ENCODE measurements at places on chromosomes 11 and 22. TPM values are rescaled to one million over a fixed set of nuclear protein-coding genes. Genes with fewer than 3 reads are reported as not detected.

GRCh38 chr11:88313441-88313840, 24.1 kb downstream of the CTSC start:
- no peak overlapping the region for H3K27ac ChIP-seq
- peaks cover 15% of the 10 kb centered on the region for H3K4me1 ChIP-seq
- no peak overlapping the region for H3K4me3 ChIP-seq
- no peaks in the 10 kb centered on the region for H3K27me3 ChIP-seq
- peak; percentile 27 for DNase-seq
- H3K36me3 ChIP-seq: peaks cover 13% of the 10 kb centered on the region

DNA sequence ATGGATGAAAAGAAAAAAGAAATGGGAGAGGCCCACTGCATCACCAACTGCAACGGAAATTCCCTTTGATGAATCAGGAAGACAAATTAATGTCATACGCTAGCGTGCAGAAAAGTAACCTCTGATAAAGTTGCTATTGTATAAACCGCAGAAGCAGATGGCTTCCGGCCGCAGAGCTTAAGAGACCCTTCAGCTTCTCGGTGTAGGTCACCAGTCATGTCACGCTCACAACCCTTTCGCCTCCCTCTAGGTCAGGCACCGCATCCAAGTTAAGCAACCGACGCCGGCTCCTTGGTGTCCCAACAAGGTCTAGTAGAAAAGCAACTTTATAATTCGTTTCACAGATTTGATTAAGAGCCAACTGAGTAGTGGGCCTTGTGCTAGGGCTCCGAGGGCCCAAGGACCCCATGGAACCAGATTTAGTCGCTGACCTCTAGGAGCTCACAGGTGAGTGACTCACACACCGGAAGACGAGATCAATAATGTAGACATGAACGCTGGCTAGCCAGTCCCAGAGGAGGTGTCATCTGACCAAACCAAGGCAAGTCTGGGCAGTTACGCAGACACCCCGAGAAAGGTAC, 1.2 kb upstream of the ZFP91 start:
- no peaks in the 10 kb centered on the region for H3K27me3 ChIP-seq
- DNase-seq: peak; percentile 97
- peak overlapping the region; percentile 61 for H3K4me3 ChIP-seq

Gene CHRNA10
- polyA plus RNA-seq: 0.79 TPM

- no peak for DNase-seq
- no peaks in the 10 kb centered on the region for H3K27me3 ChIP-seq
- H3K4me3 ChIP-seq: no peak overlapping the region
- no peaks in the 10 kb centered on the region for H3K4me1 ChIP-seq
- no peaks in the 10 kb centered on the region for H3K36me3 ChIP-seq
- no peak overlapping the region for H3K27ac ChIP-seq
Measured at GRCh38 chr11:112877581-112877980, 83.6 kb upstream of the NCAM1 start.

DNA sequence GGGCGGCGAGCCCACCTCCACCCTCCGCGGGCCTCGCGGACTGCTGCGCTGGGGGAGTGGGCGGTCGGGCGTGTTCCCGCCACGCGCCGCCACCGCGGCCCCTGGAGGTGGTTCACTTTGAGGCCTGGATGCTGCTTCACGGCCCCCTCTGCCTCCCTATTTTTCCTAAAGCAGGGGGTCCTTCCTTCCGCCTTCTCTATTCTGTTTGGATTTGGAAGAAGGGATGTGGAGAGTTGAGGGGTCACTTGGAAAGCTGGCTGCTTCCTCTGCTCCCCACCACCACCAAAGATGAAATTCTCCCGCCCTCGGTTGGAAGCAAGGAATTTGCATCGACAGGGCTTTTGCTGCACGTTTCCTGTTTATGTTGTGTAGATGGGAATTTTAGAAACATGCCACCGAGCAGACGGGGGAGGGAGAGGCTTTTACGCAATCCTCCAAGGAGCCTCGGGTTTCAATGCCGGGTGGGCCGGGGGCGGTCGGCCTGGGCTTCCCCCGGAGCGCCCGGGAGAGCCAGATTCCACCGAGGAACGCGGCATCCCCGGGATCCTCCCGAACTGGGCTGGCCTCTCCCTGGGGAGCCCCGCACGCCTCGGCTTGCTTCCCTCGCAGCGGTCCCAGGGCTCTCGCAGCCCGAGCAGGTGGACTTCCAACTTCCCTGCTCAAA, 403 bp upstream of the SBF2 start:
- DNase-seq: peak; percentile 87
- peak overlapping the region; percentile 85 for H3K4me3 ChIP-seq
- H3K4me1 ChIP-seq: peaks cover 10% of the 10 kb centered on the region
- no peaks in the 10 kb centered on the region for H3K27me3 ChIP-seq
- H3K27ac ChIP-seq: peak overlapping the region; percentile 93
- H3K36me3 ChIP-seq: peaks cover 10% of the 10 kb centered on the region

Gene OR52E1
- polyA plus RNA-seq: not detected

Gene SYT13
- polyA plus RNA-seq: not detected

Gene RAC2
- polyA plus RNA-seq: 72.3 TPM

Gene OR8K1
- not detected for polyA plus RNA-seq

Gene MUC2
- polyA plus RNA-seq: not detected
